EH (cell line): ENCODE measurements at places on chromosomes 3 and 15.

GRCh38 chr3:194072691-194073279 is 63.2 kb upstream of the HES1 start:
- DNase-seq: no peak

GRCh38 chr15:38849046-38849445 is 284.4 kb upstream of the RASGRP1 start:
- peak; percentile 38 for DNase-seq

DNA sequence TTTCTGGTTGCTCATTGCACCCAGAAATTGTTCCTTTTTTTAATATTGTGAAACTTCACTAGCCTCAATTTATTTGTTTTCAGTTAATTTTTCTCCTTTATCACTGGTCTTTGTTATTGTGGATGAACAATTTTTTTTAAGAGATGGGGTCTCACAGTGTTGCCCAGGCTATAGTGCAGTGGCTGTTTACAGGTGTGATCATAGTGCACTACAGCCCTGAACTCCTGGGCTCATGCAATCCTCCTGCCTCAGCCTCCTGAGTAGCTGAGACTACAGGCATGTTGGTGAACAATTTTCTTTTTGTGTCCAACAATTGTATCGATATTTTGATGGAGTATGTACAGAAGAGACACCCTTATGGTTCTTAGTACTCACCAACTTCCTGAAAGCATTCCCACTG is 26.3 kb downstream of the BLM start:
- no peak for DNase-seq

DNA sequence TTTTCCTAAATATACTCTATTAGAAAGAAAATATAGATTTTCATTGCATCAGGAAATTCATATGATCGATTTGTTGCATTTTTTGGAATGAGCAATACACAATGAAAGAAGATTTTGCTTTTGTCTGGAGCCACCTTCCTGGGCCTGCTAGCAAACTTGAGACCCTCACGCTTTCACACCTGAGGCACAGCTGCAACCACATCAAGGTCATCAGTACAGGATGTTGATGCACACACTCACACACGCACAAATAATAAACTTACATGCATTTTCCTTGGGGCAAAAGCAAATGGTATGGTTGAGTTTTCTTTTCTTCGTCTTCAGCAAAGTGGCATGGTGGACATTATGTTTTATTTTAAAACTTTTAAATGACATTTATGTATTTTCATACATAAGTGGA is 64.8 kb upstream of the SATB1 start:
- DNase-seq: no peak

- DNase-seq: peak; percentile 62
These were observed 216.3 kb downstream of the IGSF11 start for GRCh38 chr3:118818386-118818785.

DNA sequence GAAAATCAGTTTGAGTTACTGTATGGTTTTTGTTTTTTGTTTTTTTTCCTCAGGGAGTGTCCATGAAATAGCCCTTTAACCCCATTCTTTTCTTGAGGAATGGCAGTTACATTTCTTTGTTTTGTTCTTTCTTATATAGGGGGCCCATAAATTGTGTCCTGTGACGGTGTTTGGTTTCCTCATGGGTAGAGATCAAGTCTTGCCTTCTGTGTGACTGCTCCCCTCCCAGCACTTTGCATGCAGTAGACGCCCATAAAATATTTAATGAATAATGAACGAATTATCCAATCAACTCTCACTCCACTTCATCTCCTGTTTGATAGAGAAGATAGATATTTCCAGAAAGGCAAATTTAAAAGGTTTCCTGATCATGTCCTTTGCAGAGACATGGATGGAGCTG is 78.1 kb downstream of the CADPS start:
- no peak for DNase-seq

DNA sequence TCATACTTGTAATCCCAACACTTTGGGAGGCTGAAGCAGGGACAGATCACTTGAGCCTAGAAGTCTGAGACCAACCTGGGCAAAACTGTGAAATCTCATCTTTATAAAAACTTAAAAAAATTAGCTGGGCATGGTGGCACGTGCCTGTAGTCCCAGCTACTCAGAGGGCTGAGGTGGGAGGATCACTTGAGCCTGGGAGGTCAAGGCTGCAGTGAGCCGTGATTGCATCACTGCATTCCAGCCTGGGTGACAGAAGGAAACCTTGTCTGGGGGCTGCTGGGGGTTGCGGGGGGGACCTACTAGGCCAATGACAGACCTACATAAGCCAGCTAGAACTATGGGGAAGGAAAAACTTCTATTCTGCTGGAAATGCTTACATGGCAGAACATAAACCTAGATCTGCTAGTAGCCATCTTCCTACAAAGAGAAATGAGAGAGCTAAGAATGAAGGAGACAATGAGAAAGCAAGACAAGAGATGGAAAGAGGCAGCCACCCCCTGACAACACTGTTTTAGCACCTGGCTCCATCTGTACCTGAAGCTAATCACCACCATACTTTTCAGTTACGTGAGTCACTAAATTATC is 23.9 kb downstream of the FOXP1 start:
- DNase-seq: peak; percentile 43
